ENCODE measurements at places on chromosomes 13 and 19.

DNA sequence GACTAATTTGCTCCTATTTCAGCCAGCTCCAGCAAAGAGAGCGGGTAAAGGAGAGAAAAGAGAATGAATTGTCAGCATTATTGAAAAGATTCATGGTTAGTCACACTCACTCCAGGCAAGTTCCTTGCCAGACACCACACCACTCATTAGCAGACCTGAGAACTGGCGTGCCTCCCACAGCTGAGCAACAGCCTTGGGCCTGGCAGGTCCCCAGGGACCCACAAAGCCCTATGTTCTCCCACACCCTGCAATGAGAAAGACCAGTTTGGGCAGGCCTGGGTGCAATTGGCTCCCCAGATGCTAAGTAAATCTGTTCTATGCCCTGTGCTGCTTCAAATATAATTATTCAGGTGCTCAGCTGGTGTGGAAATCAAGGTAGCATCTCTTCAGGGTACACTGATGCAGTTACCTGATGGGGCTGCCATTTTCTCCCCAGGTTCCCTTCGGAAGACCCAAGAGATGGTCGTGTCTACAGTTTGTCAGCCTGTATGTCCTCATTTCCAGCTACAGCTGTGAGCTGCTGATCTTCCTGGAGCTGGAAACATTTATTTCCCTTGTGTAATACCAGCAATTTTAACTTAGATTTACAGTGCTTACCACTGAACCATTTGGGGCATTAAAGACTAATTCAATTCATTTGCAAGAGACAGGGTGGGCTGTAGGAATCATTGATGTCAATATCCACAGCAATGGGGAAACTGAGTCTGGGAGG lies 405.0 kb downstream of the COG6 start:
- DNase-seq, result no peak

- DNase-seq, result no peak
Measured at GRCh38 chr19:50159078-50159477, 4.0 kb downstream of the IZUMO2 start.

DNA sequence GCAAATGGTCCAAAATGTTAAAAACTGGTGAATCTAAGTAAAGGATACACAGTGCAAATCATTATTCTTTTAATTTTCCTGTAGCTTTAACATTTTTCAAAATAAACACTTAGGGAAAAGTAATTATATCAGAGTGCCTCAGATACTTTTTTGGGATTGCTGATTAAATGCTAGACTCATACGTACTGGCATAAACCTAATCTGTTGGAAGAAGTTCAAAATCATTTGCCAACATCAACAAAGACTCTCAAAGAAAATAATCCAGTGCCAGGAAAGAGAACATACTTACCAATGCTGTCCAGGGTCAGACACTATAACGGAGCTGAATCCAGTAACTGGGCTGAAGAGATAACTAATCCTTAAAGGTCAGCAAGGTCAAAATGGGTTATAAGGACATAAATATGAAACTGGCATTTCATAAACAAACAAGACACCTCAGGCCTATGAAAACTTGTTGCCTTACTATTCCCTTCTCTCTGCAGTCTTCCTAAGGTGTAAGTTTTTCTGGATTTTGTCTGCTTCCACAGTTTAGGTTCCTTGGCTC lies 3.3 kb upstream of the ZNF420 start:
- DNase-seq, result no peak

DNA sequence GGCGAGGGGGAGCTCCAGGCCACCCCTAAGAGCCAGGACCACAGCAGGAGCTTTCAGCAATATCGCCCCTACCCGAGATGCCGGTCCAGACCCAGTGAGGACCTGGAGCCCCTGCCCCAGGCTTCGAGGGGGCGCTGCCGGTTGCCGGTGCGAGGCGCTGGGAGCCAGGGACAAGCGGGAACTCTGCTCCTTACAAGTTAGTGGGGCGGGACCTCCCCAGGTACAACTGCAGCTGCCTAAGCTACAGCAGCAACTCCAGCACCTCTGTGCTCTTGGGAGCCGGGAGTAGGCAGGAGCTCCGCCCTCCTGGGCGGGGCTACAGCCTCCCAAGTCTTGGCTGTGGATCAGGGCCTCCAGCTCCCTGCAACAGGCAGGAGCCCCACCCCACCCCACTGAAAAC lies 15.2 kb upstream of the TSC22D1 start:
- DNase-seq, result no peak

DNA sequence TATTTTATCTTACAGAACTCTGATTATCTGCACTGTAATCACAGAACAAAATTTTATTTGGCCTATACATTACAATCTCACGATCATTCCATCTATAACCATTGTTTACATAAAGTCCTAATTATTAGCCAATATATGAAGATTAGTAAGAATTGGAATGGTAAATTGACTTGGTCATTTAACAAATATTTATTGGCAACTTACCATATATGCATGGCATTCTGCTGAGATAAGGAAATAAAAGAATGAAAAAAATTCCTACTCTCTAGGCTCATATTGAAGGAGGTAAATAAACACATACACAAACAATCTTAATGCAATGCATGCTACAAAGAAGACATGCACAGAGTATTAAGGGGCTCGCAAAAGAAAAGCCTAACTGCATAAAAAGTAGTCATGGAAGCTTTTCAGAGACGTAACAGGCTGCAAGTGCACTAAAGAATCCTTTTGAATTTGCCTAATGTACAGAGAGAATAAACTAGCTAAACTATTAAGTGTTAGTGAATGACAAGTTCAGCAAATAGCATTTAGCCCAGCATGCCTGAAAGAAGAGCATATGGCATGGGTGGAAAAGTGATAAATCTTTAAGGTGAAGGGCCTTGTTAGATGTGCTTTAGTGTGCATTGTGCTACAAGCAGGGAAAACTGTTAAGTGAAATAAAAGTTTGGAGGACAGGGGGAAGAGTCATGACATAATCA lies 1131.1 kb downstream of the PCDH9 start:
- DNase-seq, result no peak
